ENCODE measurements at places on chromosomes 13 and 19.
A peak's percentile ranks its signal among the peaks of the same experiment; 100 is the strongest.

GRCh38 chr19:38070573-38070972 lies 153.4 kb downstream of the DPF1 start:
- no peak for DNase-seq

DNA sequence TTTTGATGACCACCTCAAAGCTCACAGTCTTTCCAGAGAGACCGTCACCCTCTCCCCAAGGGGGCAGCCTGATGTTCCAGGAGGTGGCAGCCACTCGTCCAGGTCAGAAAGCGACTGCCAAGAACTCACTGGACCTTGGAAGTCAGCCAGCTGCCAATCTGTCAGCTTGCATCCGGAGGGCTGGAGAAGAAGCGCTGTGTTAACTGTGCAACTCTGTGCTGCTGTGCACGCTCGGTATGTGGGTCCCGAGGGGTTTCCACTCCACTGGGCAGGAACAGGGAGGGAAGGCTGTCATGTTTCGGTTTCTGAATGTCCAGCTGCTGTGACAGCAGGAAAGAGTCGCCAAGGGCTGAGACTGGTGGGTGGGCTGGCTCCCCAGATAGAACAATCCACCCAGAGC lies 89.2 kb downstream of the CACNA1A start:
- DNase-seq: no peak

GRCh38 chr13:42984026-42984425 lies 8.0 kb downstream of the EPSTI1 start:
- no peak for DNase-seq

- DNase-seq: peak; percentile 56
Observed at GRCh38 chr19:7926021-7926726, at the start of gene CTXN1. CTXN1 (minus strand) TSS chr19:7926135; CDS start chr19:7925538, 597 bp downstream.
